ENCODE measurements at places on chromosomes 11 and 22. TPM values are rescaled to one million over a fixed set of nuclear protein-coding genes. Genes with fewer than 3 reads are reported as not detected.

FLRT1 gene
- polyA plus RNA-seq: 1.5 TPM

TMEM126A gene
- 140 TPM for polyA plus RNA-seq

RFPL3 gene
- polyA plus RNA-seq: not detected

MUC6 gene
- 0.05 TPM for polyA plus RNA-seq
